ENCODE measurements at places on chromosomes 2 and 18. TPM values are rescaled to one million over a fixed set of nuclear protein-coding genes. Genes with fewer than 3 reads are reported as not detected.

Gene IL36A
- not detected for total RNA-seq

Gene LRP1B
- not detected for total RNA-seq

DNA sequence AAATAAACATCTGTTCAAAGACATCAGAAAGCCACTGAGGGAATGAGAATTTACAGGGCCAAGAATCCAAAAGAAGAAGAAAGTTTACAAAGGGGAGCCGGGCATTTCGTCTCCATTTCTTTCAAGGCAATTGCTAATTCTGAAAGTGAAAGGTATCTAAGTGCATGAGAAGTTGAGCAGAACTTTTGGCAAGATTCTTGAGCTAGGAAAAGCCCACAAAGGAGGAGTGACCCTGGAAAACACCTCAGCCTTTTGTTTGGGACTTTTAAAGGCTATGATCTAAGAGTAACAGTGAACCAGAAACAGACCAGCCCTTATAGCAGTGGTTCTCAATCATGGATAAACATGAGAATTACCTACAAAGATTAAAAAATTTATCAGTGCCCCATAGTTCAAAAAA, 87.4 kb downstream of the MDH1 start:
- DNase-seq, result no peak

GRCh38 chr2:18149660-18150246, 271.3 kb downstream of the KCNS3 start:
- no peak for DNase-seq

DNA sequence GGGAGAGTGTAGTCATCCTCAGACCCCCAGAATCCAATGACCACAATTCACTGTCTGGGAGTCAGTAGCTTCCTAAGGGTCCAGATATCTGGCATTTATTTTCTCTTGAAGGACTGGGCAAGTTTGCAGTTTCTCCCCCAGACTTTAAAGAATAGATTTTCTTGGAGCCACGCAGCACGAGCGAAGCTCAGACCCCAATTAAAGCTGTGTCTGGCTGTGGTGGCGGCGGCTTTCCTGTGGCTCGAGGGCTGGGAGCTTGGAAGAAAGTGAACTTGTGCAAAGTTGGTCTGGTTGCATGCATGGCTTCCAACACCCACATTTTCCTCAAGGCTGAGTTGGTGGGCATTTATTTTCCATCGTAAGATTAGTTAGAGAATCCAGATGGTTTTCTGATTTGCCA, 105.0 kb downstream of the ACKR3 start:
- DNase-seq, result no peak

DNA sequence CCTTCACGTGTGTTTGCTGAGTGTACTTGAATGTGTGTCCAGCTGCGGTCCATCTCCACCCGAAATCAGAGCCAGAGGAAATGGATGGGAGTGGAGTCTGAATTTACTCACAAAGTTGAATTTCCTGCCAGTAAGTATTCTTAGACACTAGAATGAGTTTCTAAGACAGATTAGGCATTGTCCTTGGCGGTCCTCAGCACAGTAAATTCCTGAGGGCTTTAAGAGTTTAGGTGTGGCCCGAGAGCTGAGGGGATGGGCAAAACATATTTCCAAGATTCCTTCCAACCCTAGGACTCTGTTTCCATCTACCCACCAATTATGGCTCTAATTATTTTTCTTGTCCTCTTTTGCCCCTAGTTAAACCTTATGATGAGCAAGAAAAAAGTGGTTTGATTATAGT, 90.3 kb upstream of the PHLPP1 start:
- no peak for DNase-seq

DNA sequence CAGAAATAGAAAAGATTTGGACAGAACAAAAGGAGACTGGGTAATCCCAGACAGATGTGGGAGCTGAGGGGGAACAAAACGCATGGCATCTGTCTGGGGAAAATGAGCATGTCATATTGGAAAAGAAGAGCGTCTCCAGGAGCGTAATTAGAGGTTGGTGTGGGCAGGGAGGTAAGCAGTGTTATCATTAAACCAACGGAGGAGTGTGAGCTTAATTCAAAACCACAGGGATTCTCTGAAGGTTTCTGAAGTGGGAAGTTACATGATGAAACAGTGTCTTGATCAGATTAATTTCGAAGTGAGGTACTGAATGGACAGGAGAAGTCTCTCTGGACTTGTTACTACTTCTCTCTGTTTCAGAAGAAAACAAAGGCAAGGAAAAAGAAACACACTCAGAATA, 53.3 kb downstream of the DTNB start:
- DNase-seq, result no peak

DNA sequence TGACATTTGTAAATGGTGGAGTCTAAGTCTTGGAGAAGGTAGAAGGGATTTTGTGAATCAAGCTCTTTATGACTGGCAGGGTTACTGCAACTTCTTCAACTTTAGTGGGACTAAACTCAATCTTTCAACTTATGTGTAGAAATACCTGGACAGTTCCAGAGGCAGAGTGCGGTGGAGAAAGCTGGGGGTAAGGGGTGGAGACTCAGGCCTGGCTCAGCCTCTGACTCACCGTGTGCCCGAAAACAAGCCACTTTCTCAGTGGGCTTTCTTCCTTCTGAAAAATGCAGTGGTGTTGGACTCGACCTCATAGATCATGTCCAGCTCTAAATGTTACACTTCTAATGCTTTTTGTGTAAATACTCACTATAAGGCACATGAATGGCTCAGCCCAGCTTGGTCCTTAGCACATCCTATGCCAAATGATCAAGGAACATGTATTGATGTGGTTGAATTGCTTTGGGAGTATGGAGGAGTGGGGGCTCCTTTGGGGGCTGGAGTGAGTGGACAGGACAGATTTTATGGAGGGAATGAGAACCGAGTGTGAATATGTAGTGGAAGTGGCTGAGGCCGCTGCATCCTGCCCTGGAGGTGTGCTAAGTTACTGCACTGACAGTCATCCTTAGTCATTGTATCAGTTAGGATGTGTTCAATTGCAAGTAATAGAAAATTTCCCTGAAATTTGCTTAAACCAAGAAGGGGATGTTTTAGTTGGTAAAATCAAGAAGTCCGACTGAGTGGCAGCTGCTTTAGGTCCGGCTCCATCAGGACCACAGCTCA, 32.2 kb upstream of the IGFBP5 start:
- no peak for DNase-seq
